ENCODE measurements at places on chromosomes 16 and 17.

GRCh38 chr17:4186357-4186881 lies 43.4 kb downstream of the CYB5D2 start:
- DNase-seq: no peak

DNA sequence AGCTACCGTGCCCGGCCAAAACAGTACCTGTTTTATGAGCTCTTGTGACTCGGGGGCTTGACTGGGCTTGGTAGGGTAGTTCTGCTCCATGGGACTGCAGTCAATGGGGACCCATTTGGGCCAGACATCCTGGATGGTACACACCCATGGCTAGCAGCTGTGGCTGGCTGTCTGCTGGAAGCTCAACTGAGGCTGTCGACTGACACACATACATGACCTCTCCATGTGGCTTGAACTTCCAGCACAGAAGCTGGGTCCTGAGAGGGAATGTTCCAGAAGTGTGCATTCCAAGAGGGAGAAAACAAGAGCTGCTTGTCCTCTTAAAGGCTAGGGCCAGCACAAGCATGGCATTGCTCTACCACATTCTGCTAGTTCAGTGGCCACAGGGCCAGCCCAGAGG lies 14.9 kb upstream of the NKD1 start:
- no peak for DNase-seq

GRCh38 chr17:37187262-37187661 lies 188.5 kb upstream of the C17orf78 start:
- no peak for DNase-seq

DNA sequence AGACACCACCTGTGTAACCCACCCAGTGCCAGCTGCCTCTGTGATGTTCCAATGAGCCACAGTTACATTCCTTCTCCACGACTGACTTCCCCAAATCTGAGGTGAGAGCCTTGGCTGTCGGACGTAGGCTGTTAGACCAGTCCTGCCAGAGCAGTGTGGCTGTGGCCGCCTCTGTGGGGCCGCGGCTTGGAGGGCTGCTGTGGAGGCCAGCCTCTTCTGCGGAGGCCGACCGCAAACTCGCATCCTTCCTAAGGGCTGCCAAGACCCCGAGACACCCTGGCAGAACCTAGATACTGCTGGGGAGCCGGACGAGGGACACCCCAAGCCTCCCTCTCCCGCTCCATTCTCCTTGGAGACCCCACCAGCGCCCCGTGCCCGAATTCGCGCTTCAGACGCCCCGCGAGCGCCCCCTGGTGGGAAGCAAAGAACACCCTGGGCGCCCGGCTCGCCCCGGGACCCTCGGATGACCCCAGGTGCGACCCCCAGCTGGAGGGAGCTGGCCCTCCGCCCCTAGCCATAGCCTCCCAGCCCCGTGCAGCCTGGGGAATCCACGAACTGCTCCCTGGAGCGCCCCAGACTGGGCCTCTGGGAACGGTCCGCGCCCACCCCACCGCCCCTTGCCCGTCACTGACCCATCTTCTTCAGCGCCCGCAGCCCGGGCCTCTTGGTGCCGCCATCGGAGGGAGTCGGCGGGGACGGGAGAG lies 547 bp downstream of the PLCD3 start:
- DNase-seq: no peak

DNA sequence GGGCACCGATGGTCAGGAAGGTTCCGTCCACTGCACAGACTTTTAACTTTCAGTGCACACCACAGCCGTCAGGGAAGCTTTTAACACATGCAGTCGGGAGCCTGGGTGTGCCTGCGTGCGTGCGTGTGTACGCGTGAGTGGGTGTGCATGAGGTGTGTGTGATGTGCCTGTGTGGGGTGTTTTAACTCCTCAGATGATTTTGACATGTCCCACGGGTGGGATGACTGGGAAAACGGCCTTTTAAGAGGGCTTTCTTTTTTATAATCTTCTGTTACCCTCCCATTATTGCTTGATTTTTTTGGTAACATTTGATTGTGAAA lies 152.7 kb upstream of the CHMP6 start:
- no peak for DNase-seq

DNA sequence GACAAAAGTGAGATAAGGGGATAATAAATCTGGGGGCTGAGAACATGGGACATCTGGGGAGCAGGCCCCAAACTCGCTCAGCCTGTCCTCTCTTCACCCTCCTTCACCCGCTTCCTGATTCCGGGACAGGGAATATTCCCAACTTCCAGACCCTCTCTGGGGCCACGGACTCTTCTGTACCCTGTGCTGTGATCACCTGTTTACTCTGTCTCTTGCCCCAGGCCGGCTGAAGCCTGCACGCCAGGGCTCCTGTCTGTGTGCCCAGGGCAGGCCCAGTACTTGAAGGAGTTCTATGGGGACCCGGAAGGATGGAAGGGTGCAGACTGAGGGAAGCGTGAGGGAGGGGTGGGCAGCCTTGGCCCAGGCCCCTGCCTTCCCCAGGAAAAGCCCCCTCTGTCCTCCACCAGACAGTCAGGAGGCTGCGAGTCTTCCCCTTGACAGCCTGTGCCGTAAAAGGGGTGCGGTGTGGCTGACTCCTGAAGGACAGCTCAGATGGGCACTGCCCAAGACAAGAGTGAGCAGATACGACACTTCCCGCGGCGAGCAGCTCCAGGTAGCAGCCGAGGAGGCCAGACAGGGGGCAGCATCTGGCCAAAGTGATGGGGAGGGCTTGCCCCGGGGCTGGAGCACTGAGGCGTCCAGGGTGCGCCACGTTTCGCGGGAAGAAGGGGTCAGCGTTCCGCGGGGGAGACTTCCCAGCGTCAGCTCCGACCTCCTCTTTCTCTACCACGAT lies 1.0 kb upstream of the CCNF start:
- no peak for DNase-seq

GRCh38 chr16:55828680-55829079 lies 4.2 kb downstream of the CES1 start:
- DNase-seq: no peak

GRCh38 chr17:43085474-43085873 lies 39.7 kb downstream of the BRCA1 start:
- DNase-seq: no peak

DNA sequence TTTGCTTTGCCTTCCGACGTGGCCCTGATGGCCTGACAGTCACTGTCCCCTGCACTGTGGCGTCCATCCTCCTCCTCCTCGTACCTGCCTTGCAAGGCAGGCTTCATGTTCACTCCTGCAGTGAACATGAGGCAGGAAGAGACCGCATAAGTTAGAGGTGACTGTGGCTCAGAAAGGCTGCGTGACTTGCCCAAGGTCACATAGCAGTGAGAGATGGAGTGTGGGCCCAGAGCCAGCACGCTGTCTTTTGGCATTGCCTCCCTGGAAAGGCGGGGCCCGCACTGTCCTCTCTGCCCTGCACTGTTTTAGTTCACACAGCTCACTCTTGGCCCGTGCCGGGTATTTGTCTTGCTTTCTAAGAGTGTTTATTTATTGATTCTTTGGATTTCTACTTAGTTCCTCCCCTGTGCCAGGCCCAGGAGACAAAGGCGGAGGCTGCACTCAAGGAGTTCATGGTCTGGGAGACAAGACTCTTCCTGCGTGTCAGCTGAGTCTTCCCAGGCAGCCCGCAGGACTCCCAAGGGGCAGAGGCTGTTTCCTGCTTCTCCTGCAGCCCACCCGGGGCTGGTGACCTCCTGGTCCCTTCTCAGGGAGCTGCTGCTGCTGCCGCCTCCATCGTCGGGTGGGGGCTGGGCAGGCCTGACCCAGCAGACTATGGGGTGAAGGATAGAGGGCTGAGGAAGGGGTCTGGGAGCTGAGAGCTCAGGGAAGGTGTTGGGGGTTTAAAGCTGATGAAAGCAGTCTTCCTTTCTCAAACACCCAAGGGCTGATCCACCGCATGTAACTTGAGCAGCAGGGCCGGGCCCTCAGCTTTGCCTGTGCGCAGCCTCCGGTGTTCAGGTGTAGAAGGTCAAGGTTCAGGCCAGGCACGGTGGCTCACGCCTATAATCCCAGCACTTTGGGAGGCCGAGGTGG lies 12.7 kb downstream of the CYGB start:
- no peak for DNase-seq

GRCh38 chr16:74035816-74036215 lies 260.8 kb upstream of the PSMD7 start:
- no peak for DNase-seq

GRCh38 chr17:9360677-9361081 lies 214.9 kb downstream of the STX8 start:
- peak; percentile 49 for DNase-seq

GRCh38 chr16:69311533-69312387 lies 610 bp downstream of the VPS4A start:
- DNase-seq: no peak

- DNase-seq: no peak
Measured at GRCh38 chr17:31722251-31723056, 136.6 kb downstream of the COPRS start.

Data from GM04503 (cell line).